ENCODE measurements at places on chromosomes 3 and 15.
A peak's percentile ranks its signal among the peaks of the same experiment; 100 is the strongest.

DNA sequence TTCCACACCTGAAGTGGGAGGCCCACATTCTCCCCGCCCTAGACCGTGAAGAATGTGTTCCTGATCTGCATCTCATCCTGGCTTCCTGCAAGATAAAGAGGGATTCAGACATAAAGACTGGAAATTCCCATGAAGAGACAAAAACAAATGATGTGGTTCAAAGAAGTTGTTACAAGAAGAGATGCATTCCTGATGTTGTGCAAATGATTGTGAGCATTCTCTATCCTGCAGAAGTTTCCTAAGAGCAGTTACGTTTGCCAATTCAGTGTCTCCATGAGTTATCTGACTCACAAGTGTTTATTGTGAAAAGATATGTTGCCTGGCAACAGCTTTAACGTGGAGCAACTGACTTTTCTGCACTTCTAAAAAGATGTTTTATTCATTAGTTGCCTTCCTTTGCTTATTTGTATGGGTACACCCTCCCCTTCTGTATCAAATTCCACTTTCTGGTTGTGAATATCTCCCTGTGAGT lies 107.8 kb downstream of the ZIC4 start:
- DNase-seq, result no peak

DNA sequence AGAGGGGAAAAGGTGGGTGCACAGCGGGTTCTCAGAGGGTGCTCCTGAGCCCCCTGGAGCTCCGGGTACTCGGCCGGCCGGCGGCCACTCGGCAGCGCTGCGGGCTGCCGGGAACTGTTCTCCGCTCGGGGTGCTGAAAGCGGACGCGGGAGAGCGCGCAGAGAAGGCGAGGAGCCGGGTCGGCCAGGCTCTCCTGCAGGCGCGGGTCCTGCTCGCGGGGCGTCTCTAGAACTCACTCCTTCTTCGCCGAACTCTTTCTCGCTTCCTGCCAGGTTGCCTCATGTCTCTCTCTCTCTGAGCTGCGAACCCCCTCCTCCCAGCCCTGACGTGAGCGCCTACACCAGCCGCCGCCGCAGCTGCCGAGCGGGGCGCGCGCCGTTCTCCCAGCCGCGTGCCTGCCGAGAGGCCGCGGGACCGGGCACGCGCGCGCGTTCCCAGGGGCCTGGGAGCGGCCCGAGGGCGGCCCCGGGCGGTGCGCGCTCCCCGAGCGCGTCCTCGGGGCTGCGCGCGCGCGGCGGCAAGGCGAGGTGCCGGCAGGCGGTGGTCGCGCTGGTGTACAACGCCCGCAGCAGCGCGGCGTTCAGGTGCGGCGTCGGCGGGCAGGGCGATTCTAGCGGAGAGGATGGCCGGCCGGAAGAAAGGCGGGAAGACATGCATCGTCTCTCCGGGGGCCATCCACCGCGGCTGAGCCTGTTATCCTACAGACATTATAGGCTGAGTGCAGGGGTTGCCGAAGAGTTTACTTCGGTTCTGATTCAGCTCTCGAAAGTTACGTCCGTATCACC lies at the start of gene PEX5L:
TSS of gene PEX5L (minus strand) at position 267 of the 785 bp plus-strand sequence. CDS start 338 bp downstream, outside the sequence.
- peak; percentile 68 for DNase-seq

DNA sequence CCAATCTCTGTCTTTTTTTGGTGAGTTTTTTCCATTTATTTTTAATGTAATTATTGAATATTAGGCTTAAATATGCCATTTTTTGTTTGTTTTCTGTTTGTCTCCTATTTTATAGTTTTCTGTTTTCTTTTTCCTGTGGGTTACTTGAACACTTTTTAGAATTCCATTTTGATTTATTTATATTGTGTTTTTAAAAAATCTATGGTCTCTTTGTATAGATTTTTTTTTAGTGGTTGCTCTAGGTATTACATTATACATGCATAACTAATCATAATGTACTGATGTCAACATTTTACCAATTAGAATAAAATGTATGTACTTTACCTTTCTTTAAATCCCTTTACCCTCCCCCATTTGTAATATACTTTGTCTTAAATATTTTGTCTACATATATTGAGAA lies 56.2 kb downstream of the RASA2 start:
- no peak for DNase-seq

DNA sequence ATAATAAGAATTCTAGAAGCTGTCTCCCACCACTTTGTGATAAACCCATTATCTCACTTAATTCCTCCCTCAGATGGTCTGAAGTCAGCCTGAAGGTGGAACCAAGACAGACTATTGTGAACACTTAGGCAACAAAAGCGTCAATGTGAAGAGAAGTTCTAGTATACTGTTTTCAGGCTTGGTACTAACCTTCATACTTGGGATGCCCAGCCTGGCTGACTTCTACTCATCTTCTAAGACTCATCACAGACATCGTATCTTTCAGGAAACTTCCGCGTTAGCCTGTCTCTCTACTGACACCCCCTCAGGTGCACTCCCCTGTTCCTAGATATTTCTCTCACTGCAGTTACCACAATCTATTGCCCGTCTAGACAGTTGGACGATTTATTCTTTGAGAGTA lies 201.2 kb downstream of the SATB1 start:
- DNase-seq, result no peak

GRCh38 chr3:129121792-129122411 lies at the start of gene RAB43:
TSS of gene RAB43 (minus strand) at chr3:129121804. CDS start at chr3:129121489, 315 bp downstream.
- no peak for DNase-seq

GRCh38 chr3:141442446-141442845 lies 44.4 kb upstream of the RASA2 start:
- DNase-seq, result no peak

DNA sequence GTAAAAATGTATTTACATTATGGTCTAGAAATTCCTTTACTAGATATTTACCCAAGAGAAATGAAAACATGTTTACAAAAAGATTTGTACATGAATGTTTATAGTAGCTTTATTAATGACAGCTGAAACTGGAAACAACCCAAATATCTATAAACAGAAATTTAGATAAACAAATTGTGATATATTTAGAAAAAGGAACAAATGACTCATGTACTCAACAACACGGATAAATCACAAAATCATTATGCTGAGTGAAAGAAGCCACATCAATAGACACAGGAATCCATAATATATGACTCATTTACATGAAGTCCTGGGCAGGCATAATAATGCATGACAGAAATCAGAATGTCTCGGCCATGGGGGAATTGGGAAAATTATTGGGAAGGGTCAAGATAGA lies 1020.2 kb downstream of the SQOR start:
- DNase-seq, result no peak

DNA sequence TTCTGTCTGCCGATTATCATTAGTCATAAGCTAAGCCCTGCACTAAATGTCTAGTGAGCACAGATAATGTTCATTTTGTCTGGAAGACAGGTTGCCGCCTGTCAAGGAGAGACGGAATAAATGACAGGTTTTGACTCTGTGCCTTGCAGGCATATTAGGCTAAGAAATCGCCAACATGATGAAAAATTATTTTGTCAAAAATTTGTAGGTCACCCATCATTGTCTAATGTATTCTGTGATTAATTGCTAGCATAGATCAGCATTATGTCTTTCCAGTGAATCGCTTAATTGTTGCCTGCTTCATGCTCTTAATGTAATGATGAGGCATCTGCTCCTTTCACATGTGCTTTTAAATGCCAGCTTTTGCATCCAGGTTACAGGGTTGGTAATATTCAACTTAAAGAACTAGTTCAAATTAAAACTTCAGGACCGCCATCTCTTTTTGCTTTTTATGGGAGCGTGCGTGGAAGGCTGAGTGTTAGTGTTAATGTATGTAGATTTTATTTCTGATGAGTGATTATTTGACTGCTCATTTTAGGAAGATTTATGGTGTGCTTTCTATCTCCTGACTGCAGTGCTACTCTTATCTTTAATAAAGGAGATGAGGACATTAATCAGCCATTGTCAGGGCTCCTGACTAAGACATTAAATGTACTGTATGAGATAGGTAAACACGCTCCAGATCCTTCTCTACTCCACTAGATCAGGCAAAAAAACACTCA lies 120.8 kb upstream of the MEIS2 start:
- DNase-seq, result no peak

GRCh38 chr3:13346481-13347389 lies 73.4 kb downstream of the NUP210 start:
- peak; percentile 42 for DNase-seq

DNA sequence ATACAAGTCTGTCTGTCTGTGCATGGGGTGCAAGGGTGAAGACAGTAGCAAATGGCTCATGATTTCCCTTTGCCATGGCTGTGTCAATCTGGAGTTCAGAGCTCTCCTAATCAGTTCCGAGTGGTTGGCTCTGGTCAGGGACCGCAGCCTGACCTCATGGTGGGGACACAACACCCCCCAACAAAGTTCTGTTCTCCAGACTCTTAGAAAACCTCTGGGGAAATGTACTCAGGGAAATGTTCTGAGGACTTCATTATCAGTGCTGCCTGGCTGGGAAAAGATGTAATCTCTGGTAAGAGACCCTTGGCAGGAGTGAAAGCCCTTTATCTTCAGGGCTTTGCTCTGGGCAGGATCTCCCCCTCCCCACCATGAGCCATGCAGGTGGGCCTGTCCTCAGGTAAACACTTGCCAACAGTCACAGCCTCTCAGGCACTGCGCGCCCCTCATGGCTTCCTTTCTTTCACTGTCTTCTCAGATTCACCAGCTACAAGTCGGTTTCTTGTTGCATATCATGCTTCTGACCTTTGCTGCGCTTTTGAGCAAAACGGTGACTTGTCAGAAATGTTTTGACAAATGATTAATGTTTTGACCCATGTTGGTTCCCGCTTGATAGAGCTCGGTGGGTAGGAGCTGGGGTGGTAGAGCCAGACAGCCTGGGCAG lies 95.5 kb downstream of the ST6GAL1 start:
- DNase-seq, result no peak

DNA sequence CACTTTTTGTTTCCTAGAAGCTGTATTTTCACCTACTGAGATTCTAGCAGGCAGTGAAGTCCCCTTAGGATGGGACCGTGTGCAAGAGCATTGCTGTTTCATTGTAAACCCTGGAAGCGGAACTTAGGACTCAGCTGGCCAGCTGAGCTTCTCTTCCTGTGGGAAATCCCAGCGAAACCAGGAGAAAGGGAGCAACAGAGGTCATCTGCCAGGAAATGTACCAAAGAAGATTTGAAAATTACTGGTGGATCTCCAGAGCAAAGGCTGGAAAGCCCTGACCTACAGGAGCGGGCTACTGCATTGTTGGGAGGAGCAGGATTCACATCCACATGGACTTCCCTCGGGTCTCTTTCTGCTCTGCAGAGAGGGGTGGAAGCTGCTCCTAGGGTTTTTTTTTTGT lies 7.6 kb upstream of the ADPRH start:
- no peak for DNase-seq

DNA sequence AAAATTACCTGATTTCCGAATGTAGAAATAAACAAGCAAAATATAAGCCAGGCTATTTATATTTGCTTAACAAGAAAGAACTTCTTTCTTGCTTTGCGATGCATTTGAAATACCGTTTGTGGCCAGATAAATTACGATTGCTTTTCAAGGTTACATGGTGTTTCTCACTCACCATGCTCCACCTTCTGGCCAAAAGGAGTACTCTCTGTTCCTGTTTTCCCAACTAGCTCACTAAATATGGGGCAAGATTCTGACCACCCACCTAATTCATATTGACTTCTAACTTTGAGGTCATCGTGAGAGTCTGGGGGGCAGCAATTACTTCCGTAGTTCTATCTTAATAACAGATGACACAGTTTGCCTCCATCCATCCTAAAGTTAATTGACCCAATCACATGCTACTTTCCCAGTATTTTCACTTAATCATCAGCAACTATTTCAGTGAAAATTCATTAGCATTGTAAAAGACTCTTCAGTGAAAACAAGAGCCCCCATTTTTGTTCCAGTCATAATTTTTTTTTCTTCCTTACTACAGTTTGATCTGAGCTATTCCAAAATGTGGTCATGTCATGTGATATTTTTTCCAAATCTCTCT lies 25.9 kb downstream of the ACP3 start:
- DNase-seq, result peak; percentile 12

- DNase-seq, result no peak
Measured at GRCh38 chr3:139577909-139578308, 38.4 kb upstream of the RBP1 start.

- no peak for DNase-seq
Measured at GRCh38 chr15:50797926-50798325, 32.4 kb upstream of the SPPL2A start.

DNA sequence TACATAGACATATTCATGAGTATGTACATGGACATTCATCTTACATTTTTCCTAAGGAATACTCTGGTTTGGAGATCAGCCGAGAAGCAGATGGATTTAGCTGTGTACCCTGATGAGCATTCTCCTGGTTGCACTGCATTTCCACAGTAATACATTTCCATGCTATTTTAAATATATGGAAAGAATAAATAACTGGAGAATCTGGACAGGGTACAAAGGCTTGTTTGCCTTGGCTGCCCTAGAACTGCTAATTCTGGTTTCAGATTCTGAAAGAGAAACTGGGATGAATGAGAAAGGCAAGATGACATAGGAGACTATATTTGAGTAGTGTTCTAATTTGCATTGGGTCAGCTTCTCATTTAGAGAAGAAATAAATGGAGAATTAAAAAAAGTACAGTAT lies 190.8 kb upstream of the FAM3D start:
- no peak for DNase-seq

GRCh38 chr3:126288314-126288713 lies 68.9 kb downstream of the KLF15 start:
- no peak for DNase-seq

DNA sequence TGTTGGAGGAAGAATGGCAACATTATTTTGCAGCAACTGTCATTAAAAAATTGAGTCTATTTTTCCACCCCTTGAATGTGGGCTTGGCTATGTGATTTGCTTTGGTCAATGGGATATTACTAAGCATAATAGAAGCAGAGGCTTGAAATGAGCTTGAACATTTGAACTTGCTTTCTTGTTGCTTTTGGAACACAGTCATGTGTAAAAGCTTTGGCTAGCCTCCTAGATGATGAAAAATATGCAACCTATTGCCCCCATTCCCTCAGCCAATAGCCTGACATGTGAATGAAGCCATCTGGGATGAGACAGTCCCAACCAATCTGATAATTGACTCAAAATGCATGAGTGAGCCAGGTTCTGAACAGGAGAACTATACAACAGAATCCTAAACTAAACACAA lies 78.4 kb downstream of the PLSCR2 start:
- no peak for DNase-seq

GRCh38 chr3:149319750-149320149 lies 13.7 kb downstream of the TM4SF18 start:
- no peak for DNase-seq

GRCh38 chr15:96746665-96747064 lies 416.2 kb downstream of the NR2F2 start:
- DNase-seq, result no peak

DNA sequence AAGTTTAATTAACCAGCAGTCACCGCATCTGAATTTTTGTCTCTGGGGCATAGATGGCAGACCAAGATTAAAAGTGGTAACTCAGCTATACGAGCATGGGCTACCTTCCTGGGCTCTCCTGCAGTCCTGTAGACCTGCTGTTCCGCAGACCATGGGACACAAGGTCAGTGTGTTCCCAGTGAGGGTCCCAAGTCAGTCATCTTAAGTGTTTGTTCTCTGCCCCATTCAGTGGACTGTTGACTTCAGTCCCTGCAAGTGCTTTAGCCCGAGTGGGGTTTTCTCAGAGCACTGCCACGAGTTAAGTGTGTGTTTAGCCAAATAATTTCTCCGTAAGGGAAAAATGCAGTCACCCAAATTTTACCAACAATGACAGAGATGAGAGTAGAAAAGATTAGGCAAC lies 4.9 kb upstream of the EXOG start:
- no peak for DNase-seq

GRCh38 chr3:187531831-187532230 lies 138.4 kb downstream of the SST start:
- DNase-seq, result no peak

GRCh38 chr15:96887730-96888129 lies 557.2 kb downstream of the NR2F2 start:
- DNase-seq, result no peak
